ENCODE measurements at places on chromosomes 5 and 9.

DNA sequence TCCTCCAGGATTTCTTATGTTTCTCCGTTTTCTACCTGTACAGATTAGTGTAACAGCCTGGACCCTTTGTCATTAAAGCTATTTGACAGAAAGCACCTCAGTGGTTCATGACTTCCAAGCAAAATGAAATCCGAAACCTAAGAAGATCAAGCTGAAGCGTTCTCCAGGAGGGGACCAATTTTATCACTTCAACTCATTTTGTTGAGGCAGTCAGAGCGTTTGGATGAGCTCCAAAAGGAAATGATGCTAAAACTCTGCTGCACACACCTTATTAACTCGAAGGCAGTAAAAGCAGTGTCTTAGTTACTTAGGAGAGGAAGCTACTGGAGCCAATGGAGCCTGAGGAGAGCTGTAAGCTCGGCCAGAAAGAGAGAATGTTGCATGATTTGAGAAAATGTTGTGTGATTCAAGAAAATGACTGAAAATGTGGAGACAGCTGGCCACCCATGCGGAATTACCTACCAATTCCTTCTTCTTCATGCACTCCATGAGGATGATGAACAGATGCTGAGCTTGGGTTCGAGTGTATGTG lies 346.7 kb upstream of the KLF9 start:
- H3K4me3 ChIP-seq: no peak overlapping the region
- H3K4me1 ChIP-seq: no peaks in the 10 kb centered on the region
- H3K27ac ChIP-seq: no peak overlapping the region
- peaks cover 9% of the 10 kb centered on the region for H3K27me3 ChIP-seq
- no peak for DNase-seq

GRCh38 chr9:36677611-36678010 lies 104.9 kb downstream of the MELK start:
- H3K27ac ChIP-seq: no peak overlapping the region
- peaks cover 48% of the 10 kb centered on the region for H3K36me3 ChIP-seq
- no peak for DNase-seq
- H3K4me1 ChIP-seq: peaks cover 21% of the 10 kb centered on the region
- peaks cover 5% of the 10 kb centered on the region for H3K27me3 ChIP-seq
- H3K4me3 ChIP-seq: no peak overlapping the region

DNA sequence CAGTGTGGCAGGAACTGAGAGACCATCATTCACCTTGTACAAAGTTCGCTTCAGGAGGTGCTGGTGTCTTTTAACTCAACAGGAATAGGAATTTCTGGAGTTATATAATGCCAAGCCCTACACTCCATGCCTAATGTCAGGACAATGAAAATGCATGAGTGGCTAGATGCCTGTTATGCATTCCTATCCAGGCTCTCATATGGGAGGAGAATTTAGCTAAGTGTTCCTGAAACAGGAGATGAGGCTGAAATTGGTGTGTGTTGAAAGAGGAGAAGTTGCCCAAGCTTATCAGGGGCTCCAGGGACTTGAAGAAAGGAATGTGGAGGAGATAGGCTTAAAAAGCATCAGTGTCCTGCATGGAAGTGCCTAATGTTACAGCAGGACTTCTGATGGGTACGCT lies 26.8 kb upstream of the PRUNE2 start:
- no peaks in the 10 kb centered on the region for H3K36me3 ChIP-seq
- H3K4me3 ChIP-seq: no peak overlapping the region
- no peaks in the 10 kb centered on the region for H3K27me3 ChIP-seq
- DNase-seq: no peak
- H3K4me1 ChIP-seq: no peaks in the 10 kb centered on the region
- no peak overlapping the region for H3K27ac ChIP-seq

DNA sequence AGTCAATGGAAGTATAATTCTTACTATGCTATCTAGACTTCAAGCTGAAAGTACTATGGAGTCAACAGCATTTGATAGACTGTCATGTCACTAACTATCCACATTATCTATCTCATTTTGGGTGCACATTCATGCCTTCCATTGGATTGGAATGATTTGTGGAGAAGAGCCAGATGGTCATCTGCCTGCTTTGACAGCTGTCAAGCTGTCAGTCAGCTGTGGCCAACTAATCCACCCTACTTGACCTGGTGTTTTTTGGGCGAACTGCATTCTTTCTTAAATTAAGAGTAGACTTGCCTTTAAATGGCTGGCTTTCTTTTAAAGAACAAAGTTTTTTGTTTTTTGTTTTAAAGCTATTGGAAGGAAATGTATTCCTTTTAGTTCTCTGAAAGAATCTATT lies 151.5 kb downstream of the DCP2 start:
- no peaks in the 10 kb centered on the region for H3K27me3 ChIP-seq
- H3K4me1 ChIP-seq: no peaks in the 10 kb centered on the region
- H3K27ac ChIP-seq: no peak overlapping the region
- H3K36me3 ChIP-seq: peaks cover 3% of the 10 kb centered on the region
- no peak for DNase-seq

DNA sequence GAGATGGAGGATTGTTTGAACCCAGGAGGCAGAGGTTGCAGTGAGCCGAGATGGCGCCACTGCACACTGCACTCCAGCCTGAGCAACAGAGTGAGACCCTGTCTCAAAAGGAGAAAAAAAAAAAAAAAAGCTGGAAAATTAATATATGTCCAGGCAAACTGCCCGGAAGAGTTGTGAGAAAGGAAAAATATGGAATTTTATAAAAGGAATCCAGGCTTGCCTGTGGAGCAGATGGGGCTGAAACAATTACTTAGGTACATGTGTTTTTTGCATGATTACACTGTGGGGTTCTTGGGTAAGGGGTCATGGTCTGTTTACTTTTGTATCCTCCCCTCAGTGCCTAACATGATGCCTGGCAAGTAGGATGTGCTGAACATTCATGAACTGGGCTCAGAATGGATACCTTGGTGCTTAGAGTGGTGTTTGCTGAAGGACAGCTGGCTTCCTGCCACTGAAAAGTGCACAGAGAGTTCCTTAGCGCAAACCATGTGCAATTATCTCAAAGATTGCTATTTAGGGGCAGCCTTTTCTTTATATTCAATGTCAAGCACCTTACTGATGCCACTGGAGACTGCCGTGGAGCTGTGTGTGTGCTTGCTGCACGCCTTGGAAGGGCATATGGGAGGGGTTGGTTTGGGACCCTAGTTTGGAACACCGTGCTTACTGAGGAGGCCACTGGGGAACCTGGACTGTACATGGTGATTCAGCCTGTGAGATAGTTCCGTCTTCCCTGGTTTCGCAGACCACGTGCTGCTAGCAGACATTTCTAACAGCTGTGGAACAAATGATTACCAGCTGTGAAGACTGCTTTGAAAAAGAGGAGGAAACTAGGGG lies 78.4 kb downstream of the MAP1B start:
- no peak overlapping the region for H3K4me3 ChIP-seq
- DNase-seq: no peak
- H3K27me3 ChIP-seq: peaks cover 25% of the 10 kb centered on the region
- H3K36me3 ChIP-seq: no peaks in the 10 kb centered on the region

- no peak overlapping the region for H3K27ac ChIP-seq
- no peaks in the 10 kb centered on the region for H3K27me3 ChIP-seq
- no peak overlapping the region for H3K4me3 ChIP-seq
- peaks cover 27% of the 10 kb centered on the region for H3K36me3 ChIP-seq
Measured at GRCh38 chr5:95901676-95902627, 59.7 kb downstream of the ELL2 start.

DNA sequence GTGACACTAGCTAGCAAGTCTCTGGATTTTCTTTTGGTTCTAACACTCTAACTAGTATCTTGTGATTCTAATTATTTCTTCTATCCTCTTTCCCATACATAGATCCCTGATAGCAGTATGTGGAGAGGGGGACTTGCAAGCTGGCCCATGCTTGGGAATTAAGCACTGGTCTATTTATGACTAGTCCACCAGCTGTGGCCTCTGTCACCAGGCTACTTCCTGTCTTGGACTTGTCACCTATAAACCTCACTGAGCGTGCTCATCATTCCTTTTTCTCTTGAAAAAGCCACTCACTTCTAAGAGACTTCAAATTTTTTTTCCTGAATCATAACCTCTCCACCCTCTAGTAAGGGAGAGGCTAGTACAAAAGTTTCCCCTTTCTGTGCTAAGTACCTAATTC lies 32.3 kb upstream of the MAMDC2 start:
- no peaks in the 10 kb centered on the region for H3K36me3 ChIP-seq
- H3K4me3 ChIP-seq: no peak overlapping the region
- H3K27ac ChIP-seq: no peak overlapping the region
- DNase-seq: no peak
- peaks cover 6% of the 10 kb centered on the region for H3K27me3 ChIP-seq

GRCh38 chr9:109328978-109329637 lies 8.2 kb upstream of the EPB41L4B start:
- no peak overlapping the region for H3K27ac ChIP-seq
- H3K4me1 ChIP-seq: no peaks in the 10 kb centered on the region
- no peak overlapping the region for H3K4me3 ChIP-seq
- H3K27me3 ChIP-seq: peaks cover 41% of the 10 kb centered on the region
- no peaks in the 10 kb centered on the region for H3K36me3 ChIP-seq

GRCh38 chr5:61286446-61287132 lies 45.5 kb upstream of the ZSWIM6 start:
- no peak overlapping the region for H3K4me3 ChIP-seq
- H3K27ac ChIP-seq: no peak overlapping the region
- H3K4me1 ChIP-seq: no peaks in the 10 kb centered on the region
- no peaks in the 10 kb centered on the region for H3K36me3 ChIP-seq
- H3K27me3 ChIP-seq: no peaks in the 10 kb centered on the region
- DNase-seq: no peak

DNA sequence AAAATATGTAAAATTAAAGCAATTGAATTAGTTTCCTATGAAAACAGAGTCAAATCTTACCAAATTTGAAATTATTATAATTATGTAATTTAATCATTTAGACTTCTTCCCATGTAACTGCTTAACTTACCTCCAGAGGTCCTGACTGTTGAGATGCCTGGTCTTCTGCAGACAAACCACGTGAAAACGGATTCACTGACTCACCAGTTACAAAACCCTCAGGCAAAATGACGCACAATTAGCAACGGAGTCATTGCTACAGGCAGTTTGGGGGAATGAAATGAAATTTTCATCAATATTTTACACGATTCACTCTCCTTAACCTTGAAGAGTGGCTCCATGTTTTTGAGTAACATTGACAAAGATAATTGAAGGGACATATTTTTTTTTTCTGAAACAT lies 460.8 kb downstream of the MTRR start:
- peaks cover 8% of the 10 kb centered on the region for H3K27me3 ChIP-seq
- no peak overlapping the region for H3K27ac ChIP-seq
- no peak for DNase-seq
- no peak overlapping the region for H3K4me3 ChIP-seq

DNA sequence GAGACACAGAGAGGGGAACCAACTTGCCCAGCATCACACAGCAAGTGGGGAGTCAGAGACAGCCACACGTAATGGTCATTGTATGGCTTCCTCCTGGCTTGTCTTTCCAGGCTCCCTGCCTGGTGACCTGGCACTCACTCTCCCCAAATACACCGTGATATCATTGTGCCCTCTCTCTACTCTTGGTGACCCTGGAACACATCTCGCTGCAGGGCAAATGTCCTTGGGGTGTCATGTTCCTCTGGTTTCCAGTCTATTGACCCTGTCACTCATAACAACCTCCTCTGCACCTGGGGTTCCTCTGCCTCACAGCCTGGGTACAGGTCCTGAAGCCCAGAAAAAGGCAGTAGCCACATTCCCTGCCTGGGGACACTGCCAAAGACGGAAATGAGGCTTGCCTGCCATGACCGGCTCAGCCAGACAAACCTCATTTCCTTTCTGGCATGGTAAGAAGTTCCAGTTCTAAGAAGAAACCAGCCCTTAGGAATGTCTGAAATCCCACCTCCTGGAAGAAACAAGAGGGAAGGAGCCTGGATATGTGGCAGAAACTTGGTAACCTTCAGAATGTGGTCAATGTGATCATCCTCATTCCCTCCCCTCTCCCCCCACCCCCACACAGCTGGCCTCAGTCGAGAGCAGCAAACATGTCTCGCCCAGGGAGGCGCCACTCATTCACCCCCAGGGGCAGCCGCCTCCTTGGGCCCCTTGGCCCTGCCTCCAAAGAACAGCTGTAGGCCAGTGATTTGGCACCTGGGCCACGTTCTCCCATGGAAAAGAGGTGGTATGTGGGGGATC lies 30.6 kb upstream of the SMU1 start:
- H3K36me3 ChIP-seq: peaks cover 5% of the 10 kb centered on the region
- no peak for DNase-seq
- H3K27ac ChIP-seq: no peak overlapping the region
- peaks cover 2% of the 10 kb centered on the region for H3K4me1 ChIP-seq
- no peak overlapping the region for H3K4me3 ChIP-seq

DNA sequence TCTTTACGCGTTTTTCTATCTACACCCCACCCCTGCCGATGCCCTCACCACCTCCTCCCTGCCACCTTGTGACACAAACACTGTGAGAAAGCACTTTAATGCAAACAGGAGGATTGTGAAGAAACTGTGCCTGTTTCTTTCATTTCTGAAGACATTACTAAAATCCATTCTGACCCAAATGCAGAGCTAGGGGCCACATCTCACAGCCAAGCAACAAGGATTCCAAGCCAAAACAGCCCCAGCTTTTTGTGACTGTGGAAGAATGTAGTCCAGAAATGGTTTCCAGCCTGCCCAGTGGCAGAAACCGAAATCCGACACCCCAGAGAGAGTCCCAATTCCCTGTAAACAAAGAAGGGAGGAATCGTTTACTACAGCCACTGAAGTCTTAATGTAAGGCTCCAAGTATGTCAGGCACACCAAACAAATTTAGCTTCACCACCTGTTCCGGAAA lies 190.9 kb downstream of the TTC39B start:
- H3K4me3 ChIP-seq: no peak overlapping the region
- H3K27ac ChIP-seq: no peak overlapping the region
- H3K4me1 ChIP-seq: no peaks in the 10 kb centered on the region
- no peaks in the 10 kb centered on the region for H3K27me3 ChIP-seq
- no peaks in the 10 kb centered on the region for H3K36me3 ChIP-seq

- peaks cover 22% of the 10 kb centered on the region for H3K4me1 ChIP-seq
- H3K27me3 ChIP-seq: no peaks in the 10 kb centered on the region
- peak; percentile 79 for DNase-seq
Measured at GRCh38 chr9:37753489-37754190, at the start of gene TRMT10B. Gene TRMT10B, plus strand, starts transcription at chr9:37753805. Its CDS starts 8,127 bp downstream, at chr9:37761932.

GRCh38 chr9:124074746-124075145 lies 63.2 kb downstream of the LHX2 start:
- no peaks in the 10 kb centered on the region for H3K4me1 ChIP-seq
- H3K4me3 ChIP-seq: no peak overlapping the region
- DNase-seq: no peak
- no peak overlapping the region for H3K27ac ChIP-seq
- H3K27me3 ChIP-seq: peaks cover 35% of the 10 kb centered on the region

- no peak for DNase-seq
- no peaks in the 10 kb centered on the region for H3K27me3 ChIP-seq
- no peak overlapping the region for H3K27ac ChIP-seq
- H3K36me3 ChIP-seq: peaks cover 46% of the 10 kb centered on the region
Measured at GRCh38 chr5:180541710-180542109, 47.5 kb downstream of the CNOT6 start.
